Activated T-cell treated with anti-CD3 and anti-CD28 coated beads for 1 hour (primary cell): ENCODE measurements at places on chromosomes 11 and 22.

DNA sequence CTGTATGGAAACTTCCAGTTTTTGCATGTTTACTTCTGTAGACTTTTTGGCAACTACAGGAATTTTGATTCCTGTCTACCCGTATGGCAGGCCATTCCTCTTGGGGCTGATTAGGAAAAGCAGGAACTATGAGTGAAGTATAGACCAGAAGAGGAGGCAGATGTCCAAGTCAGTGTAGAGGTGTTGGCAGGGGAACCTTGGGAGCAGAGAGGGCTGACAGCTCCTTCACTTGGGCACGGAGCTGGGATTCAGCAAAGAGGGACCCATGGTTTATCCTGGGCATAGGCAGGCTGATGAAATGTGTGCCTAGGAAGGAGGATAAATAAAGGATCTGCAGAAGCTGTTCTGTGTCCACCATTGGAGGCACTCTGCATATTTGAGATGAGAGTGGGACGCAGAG, 33.1 kb downstream of the TREH start:
- no peak for DNase-seq

GRCh38 chr11:8333376-8333775, 69.7 kb upstream of the LMO1 start:
- DNase-seq: no peak

- DNase-seq: no peak
Measured at GRCh38 chr11:1771700-1772099, 8.0 kb upstream of the CTSD start.

GRCh38 chr11:6542727-6543126, 45.6 kb downstream of the DNHD1 start:
- DNase-seq: no peak

DNA sequence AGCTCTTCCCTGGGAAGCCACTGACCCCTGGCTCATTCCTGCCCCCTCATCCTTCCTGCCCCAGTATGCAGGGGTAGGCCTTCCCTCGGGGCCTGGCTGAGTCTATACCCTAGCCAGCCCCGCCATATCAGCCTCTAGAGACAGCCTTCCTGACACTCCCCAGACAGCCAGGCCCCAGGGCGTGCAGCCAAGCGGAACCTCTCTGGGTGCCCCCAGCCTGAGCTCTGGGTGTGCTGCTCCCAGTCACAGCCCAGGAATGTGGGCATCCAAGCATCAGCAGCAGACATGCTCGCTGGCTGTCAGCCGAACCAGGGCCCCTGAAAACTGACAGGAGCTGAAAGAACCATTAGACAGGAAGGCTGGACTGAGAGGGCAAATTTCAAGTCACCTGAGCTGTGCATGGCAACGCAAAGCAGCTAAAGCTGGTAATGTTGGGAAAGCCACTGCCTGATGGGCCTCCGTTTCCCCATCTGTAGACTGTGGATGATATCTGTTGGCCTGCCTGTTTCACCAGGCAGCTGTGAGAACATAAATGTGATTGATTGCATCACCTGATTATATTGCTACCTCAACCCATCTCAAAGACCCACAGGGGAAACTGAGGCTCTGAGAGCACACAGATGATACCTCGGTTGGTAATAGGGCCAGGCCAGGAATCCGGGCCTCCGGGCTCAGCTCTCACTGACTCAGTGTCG, 93.2 kb downstream of the LRRC32 start:
- DNase-seq: no peak

DNA sequence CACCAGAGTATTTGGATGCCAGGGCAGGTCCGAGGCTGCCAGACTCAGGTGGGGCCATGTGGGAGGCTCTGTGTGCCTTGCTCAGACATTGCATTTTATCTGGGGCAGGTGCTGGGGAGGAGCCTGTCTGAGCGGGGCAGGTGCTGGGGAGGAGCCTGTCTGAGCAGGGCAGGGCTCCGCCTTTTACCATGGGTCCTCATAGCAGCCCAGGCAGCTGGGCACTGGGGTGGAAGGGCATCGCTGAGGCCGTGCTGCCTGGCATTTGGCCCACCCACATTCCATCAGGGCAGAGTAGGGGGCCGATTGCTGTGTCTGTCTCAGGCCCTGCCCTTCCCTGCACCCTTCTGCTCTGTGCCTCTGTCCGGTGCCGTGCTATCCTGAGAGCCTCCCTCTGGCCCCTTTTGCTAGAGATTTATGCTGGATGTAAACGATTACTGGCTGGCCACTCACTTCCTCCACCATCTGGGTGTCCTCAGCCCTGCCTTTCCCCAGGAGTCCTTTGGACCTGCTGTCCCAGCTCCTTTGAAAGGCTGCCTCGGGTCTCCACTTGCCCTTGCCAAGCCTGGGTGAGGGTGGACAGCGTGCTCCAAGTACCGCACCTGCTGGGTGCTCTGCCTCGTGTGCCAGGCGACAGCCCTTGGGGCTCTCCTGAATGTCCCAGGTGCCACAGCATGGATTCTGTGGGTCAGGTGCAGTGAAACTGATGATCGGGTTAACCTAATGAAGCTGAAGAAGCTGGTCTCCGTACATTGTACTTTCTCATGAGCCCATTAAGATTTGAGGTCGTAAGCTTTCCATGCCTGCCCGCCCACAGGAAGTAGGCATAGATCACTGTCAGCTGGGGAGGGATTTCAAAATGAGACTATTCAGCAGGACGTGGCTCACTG, 281.6 kb downstream of the TBC1D22A start:
- no peak for DNase-seq

DNA sequence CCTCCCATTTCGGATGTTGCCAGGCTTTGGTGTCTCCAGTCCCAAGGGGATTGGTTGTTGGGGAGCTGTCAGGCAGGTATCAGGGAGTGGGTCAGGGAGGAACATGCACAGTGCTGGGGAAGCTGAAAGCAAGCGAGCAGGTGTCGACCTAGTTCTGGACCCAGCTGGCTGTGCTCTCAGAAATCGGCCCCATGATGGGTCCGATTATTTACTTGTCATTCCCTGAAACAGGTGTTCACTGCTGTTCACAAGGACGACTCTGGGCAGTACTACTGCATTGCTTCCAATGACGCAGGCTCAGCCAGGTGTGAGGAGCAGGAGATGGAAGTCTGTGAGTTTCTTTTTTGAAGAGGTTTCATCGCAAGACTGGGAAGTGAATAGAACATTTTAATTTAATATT, 76.8 kb downstream of the JAM3 start:
- DNase-seq: no peak

- no peak for DNase-seq
Measured at GRCh38 chr11:82989628-82990404, 81.9 kb downstream of the RAB30 start.

DNA sequence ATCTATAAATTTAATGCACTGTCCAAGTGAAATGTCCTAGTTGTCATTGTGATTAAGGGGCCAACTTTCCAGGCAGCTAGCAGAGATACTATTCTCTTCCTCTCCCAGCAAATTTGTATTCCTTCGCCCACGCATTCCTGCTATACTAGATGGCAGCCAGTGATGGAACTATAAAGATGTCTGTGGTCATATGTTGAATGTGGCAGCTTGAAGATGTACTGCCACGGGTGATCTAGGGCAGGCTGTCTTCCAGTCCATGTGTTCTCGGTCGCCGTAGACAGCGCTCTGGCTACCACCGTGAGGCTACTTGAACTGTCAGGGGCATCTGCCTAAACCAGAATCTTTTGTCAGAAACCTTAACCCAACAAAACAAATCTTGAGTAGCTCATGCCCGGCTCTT, 8.3 kb upstream of the SIDT2 start:
- no peak for DNase-seq

- DNase-seq: no peak
Measured at GRCh38 chr22:49406879-49407587, 420.6 kb downstream of the BRD1 start.

DNA sequence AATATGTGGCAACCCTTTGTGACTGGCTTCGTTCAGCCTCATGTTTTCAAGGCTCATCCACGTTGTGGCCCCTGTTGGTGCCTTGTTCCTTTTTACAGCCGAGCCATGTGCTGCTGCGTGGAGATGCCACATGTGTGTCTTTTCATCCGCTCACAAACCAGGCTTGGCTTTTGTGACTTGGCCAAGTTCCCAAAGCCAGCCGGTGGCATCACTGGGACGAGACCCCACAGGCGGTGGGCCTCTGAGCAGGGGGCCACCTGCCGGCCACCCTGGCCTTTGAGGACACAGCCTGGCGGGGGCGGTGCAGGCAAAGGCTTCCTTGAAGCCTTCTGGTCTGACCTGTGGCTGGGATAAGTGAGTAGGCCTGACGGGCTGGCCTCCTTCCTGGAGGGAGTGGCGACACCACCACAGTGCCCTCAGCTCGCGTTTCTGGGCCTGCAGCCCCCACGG, 10.5 kb downstream of the GRK2 start:
- no peak for DNase-seq

DNA sequence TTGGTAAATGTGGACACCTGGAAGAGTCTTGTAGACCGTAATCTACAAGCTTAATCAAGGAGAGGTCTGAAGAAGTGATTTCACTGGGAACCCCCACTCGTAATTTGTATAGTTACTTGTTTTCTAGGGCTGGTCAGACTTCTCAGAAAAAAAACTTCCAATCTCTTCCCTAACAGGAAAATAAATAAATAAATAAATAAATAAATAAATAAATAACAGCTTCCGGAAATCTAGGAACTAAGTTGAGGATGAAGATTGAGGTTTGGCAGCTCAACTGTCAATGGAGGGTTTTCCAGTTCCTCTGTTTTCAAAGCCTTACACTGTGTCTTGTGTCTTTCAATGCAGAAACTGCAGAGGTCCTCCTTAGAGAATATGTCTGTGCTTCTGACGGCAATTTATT, 17.7 kb upstream of the TYR start:
- DNase-seq: no peak

DNA sequence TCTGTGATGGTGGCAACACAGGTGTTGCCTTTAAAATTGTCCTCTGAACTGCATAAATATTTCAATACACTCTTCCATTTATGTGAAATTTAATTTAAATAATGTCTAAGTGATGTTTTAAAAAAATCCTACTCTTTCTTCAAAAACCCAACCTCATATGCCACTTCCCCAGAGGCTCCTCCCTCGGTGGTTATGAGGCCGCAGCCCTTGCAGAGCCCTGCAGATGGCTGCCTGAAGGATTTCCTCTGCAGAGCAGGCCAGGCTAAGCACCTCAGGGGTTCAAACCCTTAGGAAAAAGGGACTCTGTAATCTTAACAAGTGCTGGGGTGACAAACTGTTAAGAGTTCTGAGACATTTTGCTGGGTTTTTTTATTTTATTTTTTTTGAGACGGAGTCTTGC, 25.2 kb downstream of the MORC2 start:
- peak; percentile 40 for DNase-seq

GRCh38 chr11:26254378-26254777, 77.6 kb upstream of the ANO3 start:
- no peak for DNase-seq

DNA sequence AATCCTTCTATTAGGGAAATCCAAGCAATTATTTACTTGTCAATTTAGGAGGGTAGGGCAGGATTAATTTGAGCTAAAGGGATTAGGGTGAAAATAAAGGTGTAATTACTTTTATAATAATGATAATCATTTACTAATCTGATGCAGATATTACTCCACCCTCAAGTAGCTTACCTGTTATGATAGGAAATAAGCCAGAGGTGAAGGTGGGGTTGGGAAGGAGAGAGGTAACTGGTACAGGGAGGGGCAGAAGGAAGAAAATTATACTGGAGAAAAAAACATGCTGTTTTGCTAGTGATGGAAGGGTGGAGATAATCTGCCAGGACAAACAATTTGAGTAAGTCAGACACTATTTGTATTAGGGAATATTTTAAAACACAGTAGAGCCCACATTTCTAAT, 157.7 kb downstream of the BARX2 start:
- DNase-seq: no peak

GRCh38 chr11:34480314-34480713, 33.3 kb downstream of the ELF5 start:
- no peak for DNase-seq

DNA sequence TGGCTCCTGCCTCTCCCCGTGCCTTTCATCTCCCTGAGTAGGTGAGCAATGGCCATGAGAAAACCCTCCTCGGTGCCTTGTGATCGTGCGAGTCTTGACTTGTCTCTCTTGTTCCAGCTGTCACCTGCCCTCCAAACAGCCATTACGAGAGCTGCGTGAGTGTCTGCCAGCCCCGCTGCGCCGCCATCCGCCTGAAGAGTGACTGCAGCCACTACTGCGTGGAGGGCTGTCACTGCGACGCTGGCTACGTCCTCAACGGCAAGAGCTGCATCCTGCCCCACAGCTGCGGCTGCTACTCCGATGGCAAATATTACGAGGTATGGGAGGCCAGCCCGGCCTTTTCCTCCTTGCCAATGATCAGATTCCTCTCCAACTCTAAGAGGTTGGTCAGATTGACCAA, 51.7 kb downstream of the TECTA start:
- no peak for DNase-seq

GRCh38 chr11:15903246-15903645, 453.1 kb downstream of the SOX6 start:
- no peak for DNase-seq

DNA sequence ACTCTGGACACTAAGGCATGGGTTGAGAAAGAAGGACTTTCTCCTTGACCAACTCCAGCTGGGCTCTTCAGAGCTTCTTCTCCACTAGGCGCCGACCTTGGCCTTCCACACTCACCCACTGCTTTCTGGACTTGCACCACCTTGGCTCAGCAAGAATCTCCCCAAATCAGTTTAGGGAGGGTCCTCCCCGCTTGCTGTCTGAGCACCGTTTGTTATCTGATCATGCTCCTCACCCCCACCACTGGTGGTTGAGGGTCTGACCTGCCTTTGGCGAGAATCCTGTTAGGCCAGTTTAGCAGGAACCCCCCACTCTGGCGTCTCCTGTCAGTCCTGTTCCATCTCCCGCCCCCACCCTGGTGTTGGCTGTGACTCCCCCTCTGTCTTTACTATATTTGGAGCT, 10.4 kb downstream of the APOL2 start:
- DNase-seq: no peak

GRCh38 chr11:19083166-19083565, 22.6 kb upstream of the MRGPRX2 start:
- DNase-seq: no peak

- no peak for DNase-seq
Measured at GRCh38 chr22:44760476-44760875, 8.1 kb downstream of the ARHGAP8 start.

DNA sequence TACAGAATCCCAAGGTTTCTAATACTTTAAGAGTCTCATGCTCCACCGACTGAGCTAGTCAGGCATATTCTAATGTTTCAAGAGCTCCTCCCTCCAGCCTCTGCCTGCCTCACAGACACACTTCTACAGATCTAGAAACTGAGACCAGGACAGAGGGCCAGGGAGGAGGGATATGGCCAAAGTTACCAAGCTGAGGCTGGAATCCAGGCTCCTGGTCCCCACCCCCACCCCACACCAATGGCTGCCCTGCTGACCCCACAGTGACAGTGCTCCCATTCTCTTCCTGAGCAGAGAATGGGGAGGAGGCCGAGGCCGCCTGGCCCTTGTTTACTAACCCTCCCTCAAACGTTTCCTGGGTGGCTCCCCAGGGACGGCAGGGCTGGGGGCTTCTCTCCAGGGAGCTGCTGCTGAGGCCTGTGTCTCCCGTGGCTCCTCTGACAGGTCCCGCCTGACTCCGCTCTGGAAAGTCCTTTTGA, 2.2 kb downstream of the PLEKHB1 start:
- no peak for DNase-seq

- no peak for DNase-seq
Measured at GRCh38 chr22:19061471-19062138, 60.6 kb downstream of the DGCR2 start.
